Activated CD4-positive, alpha-beta memory T cell treated with anti-CD3 and anti-CD28 coated beads, Interleukin-2, amount 10 ng/mL, durations not matched to agents 7 days and 5 days (primary cell): ENCODE measurements at places on chromosomes 16 and 17. TPM values are rescaled to one million over a fixed set of nuclear protein-coding genes. Genes with fewer than 3 reads are reported as not detected.

GRCh38 chr16:62755938-62756337, 719.7 kb upstream of the CDH8 start:
- no peak for DNase-seq

GRCh38 chr16:15572329-15573001, 70.5 kb downstream of the MARF1 start:
- no peak for DNase-seq

DNA sequence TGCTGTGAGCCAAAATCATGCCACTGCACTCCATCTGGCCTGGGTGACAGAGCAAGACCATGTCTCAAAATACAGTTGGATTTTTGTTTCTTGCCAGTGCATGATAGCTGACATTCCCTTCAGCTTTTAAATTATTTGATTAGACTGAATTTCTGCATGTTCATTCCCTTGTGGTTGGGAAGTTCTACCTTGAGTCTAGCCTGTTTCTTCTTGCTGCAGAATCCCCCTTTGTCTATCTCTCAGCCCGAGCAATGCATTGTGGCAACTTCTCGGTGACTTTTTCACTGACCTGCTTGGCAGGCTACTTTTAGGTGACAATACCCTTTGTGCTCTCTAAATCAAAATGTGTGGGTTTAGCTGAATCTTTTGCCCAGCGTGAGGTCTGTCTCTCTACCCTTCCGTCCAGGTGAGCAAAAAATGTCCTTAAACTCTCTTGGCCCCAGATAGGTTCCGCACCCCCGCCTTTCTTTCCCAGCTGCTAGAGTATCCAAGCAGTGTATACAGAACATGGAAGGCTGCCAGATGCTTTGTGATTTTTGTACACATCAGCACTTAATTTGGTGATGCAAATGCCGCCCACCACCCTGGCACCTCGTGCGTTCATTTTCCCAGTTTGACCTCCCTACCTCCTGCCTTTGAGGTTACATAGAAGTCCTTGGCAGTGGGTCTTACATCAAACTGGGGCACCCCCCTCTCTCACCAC, 130.2 kb downstream of the ABCC6 start:
- DNase-seq: no peak

GRCh38 chr16:89560378-89561141, at the start of gene RPL13:
RPL13 (plus strand) TSS chr16:89560682; CDS start chr16:89560960, 278 bp downstream.
- DNase-seq: peak; percentile 94

GRCh38 chr17:549177-550040, 165.2 kb downstream of the VPS53 start:
- no peak for DNase-seq

Gene ATXN2L
- total RNA-seq: 255 TPM

Gene TNFRSF17
- total RNA-seq: not detected

Gene NUBP1
- 29.4 TPM for total RNA-seq

DNA sequence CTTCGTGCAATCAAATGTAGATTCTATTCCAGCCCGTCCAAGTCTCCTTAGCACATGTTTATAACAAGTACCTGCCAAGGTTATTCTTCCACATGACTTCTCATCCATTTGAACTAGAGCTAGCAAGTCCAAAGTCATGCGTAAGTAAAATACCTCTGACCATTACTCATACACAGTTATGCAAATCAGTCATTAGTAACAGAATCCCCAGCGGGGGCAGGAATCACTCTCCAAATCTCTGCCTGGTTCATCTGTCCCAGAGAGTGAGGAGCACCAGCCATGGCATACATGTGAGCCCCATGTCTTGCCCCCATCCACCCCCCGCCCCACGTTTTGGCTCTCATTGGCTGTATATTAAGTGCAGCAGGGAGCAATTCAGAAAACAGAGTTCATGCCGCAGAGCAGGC, 27.7 kb downstream of the SRL start:
- no peak for DNase-seq

DNA sequence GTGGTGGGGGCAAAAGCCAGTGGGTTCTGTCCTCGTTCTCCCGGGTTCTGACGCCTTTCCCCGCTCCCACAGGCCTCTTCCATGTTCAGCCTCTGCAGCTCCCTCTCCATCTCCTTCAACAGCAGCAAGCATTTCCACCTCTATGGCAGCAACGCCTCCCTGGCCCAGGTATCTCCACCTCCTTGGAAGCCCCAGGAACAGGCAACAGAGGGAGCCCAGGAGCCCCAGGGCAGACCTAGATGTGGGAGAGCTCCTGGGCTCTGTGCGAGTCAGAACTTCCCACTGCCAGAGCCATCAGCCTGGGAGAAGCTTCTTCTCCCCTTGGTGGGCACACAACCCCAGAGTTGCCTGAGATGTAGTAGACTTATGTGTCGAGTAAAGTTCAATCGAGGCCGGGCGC, 7.8 kb downstream of the ZNF768 start:
- DNase-seq: no peak

- DNase-seq: no peak
Measured at GRCh38 chr17:72882426-72882825, 210.1 kb downstream of the SLC39A11 start.
